ENCODE measurements at places on chromosomes 4 and X.

DNA sequence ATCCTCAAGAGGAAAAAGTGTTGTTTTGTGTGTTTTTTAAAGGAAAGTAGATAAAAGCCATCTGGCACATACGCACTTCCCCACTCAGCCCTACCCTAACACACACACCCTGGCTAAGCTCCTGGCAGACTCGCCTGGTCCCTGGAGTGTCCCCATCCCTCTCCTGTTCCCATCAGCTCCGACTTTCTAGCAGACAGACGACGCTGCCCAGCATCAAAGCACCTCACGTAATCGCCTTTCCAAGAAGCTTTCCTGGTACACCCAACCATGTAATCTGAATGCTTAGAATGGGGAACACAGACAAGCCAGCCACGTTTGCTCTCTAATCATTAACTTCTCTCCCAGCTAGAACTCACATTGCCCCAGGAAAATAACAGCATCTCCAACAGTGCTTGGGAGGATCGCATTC is 116.2 kb downstream of the AFAP1 start:
- DNase-seq, result no peak

DNA sequence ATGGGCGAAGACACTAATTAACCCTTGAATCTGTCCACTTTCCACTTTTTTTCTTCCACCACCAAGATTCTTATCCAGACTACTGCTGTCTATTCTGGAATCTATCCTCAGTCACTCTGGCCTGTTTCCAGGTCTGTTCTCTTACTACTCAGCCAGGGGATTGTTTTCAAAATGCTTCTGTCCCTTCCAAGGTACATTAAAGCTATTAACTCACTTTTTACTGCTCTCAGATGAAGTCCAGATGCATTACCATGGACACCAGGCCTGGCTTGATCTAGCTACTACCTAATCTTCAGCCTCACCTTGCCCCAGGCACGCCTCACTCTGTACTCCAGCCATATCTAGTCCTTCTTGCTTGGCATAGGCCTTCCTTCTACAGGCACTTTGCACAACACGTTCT is 66.4 kb downstream of the GALNT7 start:
- no peak for DNase-seq

DNA sequence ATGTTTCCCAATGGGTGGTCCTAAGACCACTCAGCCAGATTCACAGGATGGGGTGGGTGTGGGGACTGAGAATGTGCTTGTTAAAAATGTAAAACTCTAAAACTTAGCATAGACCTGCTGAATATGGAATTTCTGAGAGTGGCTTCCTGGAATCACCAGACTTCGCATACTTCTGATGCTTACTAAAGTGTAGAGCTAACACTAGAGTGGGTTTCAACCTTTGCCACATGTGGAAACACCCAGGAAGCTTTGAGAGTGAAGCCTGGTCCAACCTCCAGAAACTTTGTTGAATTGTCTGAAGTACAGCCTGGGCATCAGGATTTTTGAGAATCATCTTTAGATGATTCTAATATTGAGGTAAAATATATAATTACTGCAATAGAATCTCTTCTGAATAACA is 167.8 kb upstream of the EDNRA start:
- no peak for DNase-seq

DNA sequence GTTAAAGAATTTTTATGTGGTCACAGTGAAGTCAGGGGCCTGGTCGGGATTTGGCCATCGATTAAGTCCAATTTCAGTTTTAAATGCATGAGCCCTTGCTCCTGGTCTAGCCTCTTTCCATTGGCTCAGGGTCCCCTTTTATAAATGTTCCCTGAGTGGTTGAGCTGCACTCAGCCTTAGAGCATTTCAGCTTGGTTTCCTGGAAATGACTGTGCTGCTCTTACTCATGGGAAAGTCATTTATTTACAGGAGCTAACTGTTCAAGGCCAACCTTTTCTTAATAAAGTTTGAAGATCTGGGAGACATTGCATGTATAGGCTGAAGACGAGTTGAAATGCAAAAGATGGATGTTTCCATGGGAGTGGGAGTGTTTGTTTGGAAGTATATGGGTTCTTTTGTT is 98.8 kb upstream of the CLNK start:
- DNase-seq, result no peak

GRCh38 chr4:113256946-113257345 is 207.5 kb downstream of the ANK2 start:
- DNase-seq, result no peak

- no peak for DNase-seq
Measured at GRCh38 chr4:118389721-118390120, 36.9 kb upstream of the PRSS12 start.

GRCh38 chrX:13177921-13178566 is 133.6 kb upstream of the FAM9C start:
- DNase-seq, result no peak
